Upper lobe of right lung (tissue), 1 donor: ENCODE measurements at places on chromosomes 1 and 21. TPM values are rescaled to one million over a fixed set of nuclear protein-coding genes. Genes with fewer than 3 reads are reported as not detected.

The LCE1A gene
- total RNA-seq, result not detected

The UROD gene
- 51.4 TPM for total RNA-seq

DNA sequence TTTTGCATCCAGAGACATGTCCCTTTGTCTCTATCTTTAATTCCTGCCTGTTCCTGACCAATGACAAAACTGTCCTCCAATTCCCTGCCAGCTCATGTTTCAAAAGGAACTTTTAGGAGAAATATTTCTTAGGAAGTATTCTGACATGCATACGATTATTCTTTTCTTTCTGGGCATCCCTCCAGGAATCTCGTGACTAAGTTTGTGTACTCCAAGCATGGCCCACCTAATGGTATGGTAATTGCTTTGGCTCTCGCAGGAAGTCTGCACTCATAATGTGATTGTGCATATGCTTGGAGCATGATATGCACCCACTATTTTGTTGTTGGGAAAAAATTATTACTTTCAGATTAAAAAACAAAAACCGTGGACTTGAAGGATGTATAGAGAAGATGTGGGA lies 256.4 kb downstream of the PRDM2 start:
- no peaks in the 10 kb centered on the region for H3K4me1 ChIP-seq
- DNase-seq, result no peak
- peaks cover 6% of the 10 kb centered on the region for H3K27me3 ChIP-seq
- H3K27ac ChIP-seq, result no peak overlapping the region
- H3K4me3 ChIP-seq, result no peak overlapping the region

- peaks cover 7% of the 10 kb centered on the region for H3K27me3 ChIP-seq
- H3K27ac ChIP-seq, result no peak overlapping the region
Measured at GRCh38 chr1:29370067-29370466, 133.7 kb downstream of the PTPRU start.
